ENCODE measurements at places on chromosomes 7 and 10.
A peak's percentile ranks its signal among the peaks of the same experiment; 100 is the strongest.

GRCh38 chr10:80277567-80278250 is 11.7 kb downstream of the MAT1A start:
- no peak for DNase-seq

DNA sequence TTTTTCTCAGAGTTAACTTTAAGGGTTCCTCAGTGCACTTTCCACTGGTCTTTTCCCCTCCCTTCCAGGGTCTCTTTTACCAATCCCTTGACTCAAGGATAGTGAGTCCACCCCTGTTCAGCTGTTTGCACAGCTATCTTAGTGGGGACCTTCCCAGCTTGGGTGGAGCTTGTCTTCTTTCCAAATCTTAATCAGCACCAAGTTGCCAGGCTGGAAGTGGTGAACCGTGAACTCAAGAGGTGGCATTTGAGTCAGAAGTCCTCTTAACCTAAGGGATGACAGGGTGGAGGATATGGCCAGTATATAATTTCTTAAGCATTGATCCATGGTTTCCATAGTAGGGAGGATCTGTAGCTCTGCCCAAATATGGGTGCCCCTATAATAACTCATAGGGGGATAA is 25.0 kb downstream of the MAPK8 start:
- DNase-seq: no peak

- no peak for DNase-seq
Measured at GRCh38 chr10:117483056-117483590, 59.4 kb upstream of the EMX2 start.

GRCh38 chr10:63431962-63432797 is 33.6 kb downstream of the JMJD1C start:
- DNase-seq: peak; percentile 88

DNA sequence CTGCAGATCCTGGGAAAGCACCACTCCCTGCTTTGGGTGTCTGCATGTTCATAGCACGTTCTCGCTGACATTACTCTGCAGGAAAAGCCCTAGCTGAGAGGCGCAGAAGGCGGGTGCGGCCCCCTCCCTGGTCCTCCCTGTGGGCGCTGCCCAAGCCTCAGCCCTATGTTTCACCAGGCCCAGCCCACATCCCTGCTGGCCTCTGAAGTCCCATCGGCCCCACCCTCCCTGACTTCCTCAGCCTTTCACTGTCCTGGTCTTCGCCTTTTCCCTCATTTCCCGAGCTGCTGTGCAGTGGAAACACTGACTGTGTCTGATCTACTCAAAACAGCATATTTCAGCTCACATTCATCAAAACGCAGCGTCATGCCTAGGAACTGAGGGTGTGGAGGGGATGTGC is 36.3 kb upstream of the DIP2C start:
- no peak for DNase-seq

GRCh38 chr10:71708301-71708703 is 11.3 kb downstream of the C10orf105 start:
- peak; percentile 63 for DNase-seq

DNA sequence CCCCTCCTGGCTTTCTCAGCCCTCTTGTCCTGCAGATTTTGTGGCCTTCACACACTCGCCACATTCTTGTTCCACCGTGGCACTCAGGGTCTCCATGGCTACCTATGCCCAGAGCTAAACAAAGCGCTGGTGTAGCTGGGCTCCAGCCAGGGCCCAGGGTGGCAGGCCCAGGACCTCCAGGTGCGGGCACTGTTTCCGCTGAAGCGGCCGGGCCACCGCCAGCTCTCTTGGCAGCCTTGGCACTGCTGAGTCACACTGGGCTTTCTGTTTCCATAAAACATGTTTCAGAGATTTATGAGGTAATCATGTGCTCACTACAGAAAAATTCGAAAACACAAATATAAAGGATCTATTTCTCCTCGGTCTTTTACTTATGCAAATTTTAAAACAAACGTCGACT is 51.3 kb downstream of the AOC1 start:
- peak; percentile 50 for DNase-seq

GRCh38 chr7:27459731-27460053 is 203.0 kb downstream of the HIBADH start:
- DNase-seq: no peak

- DNase-seq: no peak
Measured at GRCh38 chr7:76395965-76396726, 13.4 kb downstream of the SSC4D start.

DNA sequence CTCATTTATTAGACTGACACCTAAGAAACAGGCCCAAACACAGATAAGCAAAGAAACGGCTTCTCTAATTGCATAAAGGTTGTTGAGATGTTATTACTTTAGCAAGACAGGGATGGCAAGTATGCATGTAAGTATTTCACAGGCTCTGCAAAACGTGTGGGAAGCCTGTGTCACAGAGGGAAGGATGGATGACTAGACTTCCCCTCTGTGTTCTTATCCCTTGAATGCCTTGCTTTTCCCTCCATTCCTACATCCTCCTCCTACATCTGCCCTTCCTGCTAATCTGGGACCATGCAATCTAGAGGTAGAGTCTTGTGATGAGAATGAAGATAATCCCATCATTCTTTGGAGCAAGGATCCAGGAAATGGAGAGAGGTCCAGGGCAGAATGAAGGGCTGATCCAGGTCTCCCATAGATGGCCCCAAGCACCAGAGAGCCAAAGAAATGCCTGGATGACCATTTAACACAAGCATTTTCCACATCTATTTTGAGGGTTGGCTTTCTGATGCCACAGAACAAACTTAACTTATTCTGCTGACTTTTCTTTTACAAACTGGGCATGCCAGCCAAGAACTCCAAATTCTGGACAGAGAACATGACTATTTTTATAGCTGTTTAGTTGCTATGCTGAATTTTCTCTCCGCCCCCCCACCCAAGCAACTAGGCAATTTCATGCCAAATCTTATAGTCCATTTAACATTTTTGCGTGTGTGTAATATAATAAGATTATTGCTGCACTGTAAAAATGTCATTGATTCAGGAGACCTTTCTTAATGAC is 48.1 kb downstream of the NRP1 start:
- DNase-seq: peak; percentile 26

All from suppressor macrophage treated with lipopolysaccharide for 1 hour (primary cell).